Transverse colon (tissue), 4 donors: ENCODE measurements at places on chromosomes 7 and 10. TPM values are rescaled to one million over a fixed set of nuclear protein-coding genes. Genes with fewer than 3 reads are reported as not detected.
A peak's percentile ranks its signal among the peaks of the same experiment; 100 is the strongest.

DNA sequence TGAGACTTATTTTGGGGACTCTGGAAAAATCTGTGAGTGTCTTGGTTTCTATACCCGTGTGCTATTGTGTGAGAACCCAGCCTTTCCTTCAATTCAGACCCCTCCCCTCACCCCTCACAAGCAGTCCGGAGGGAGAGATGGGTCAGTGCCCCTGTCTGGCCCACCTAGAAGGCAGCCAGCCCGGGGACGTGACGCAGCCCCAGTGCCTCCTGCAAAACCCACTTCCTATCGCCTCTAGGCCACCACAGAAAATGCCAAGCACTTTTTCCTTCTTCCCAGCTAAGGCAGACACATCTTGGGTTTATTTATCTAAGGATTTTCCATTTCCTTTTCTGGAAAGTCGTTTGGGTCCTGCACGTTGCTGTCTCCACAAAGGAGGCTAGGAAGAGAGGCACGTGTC lies 11.6 kb upstream of the AQP1 start:
- H3K4me3 ChIP-seq = no peak overlapping the region
- no peak overlapping the region for H3K27ac ChIP-seq
- H3K4me1 ChIP-seq = peaks cover 13% of the 10 kb centered on the region
- no peaks in the 10 kb centered on the region for H3K27me3 ChIP-seq
- no peak for DNase-seq

DNA sequence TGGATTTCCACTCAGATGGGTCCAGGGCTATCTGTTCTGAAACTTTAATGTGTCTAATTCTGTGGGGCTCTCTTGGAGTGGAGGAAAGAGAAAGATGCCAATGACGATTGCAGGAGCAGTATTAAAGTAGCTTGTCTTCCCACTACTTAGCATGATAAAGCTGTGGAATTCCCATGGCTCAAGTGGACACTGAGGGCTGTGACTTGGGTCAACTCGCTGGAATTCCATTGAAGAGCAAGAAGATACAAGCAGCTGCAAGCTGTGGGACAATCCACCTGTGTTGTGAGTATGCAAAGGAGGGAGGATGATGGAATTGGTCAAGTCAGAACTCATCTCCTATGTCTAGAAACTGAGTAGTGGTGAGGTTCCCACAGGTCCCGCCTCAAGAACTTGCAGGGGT lies 154.2 kb upstream of the MINDY3 start:
- no peaks in the 10 kb centered on the region for H3K4me1 ChIP-seq
- no peaks in the 10 kb centered on the region for H3K36me3 ChIP-seq
- no peak overlapping the region for H3K27ac ChIP-seq

DNA sequence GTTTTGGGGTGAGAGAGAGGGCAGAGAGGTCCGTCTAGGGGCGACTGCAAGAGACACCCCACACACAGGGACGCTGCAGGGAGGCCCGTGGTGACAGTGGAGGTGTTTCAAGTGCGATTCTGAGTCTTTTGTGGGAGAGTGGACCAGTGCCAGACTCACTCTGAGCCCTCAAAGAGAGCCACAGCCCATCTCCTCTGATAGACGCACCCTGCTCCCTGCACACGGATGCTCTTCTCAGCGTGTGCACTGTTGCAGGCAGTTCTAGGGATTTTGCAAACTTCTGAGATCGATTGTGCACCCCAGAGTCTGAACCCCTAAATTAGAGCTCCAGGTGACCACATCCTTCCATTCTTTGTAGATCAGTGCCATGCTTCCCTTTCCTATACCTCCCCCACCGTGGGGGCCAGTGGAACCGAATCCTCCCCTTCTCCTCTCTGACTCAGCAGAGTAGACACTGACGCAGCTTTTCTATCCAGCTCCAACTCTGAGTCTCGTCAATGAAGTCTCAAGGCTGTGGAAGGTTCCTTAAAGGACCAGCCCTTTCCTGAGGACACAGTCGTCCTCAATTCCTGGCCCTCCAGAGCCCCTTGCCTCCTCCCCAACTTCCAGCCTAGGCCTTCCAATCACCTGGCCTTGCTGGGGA lies 83.8 kb downstream of the TMEM130 start:
- no peaks in the 10 kb centered on the region for H3K36me3 ChIP-seq
- H3K27me3 ChIP-seq = no peaks in the 10 kb centered on the region
- no peak for DNase-seq
- no peak overlapping the region for H3K27ac ChIP-seq

- H3K27me3 ChIP-seq = no peaks in the 10 kb centered on the region
- peaks cover 3% of the 10 kb centered on the region for H3K4me1 ChIP-seq
- H3K36me3 ChIP-seq = no peaks in the 10 kb centered on the region
Observed at GRCh38 chr10:6271663-6272062, 68.9 kb downstream of the PFKFB3 start.

DNA sequence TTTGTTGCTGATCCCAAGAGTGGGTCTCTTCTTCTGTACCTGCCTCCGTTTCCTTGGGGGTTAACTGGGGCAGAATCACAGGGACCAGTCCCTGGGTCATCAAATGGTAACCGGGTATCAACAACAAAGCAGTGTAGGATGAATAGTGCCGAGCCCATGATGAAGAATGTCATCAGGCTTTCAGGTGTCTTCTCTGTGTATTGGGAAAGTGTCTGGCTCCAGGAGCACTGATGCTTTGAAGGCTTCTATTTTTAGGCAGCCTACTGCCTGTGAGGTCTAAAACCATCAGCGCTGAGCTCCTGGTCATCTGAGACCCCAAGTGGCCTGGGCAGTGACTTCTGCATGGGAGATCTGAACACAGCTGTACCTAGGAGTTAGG lies 48.2 kb upstream of the SHH start:
- H3K27me3 ChIP-seq = peaks cover 25% of the 10 kb centered on the region
- no peak for DNase-seq
- H3K27ac ChIP-seq = no peak overlapping the region
- H3K4me3 ChIP-seq = no peak overlapping the region
- no peaks in the 10 kb centered on the region for H3K36me3 ChIP-seq
- H3K4me1 ChIP-seq = peaks cover 3% of the 10 kb centered on the region

- no peaks in the 10 kb centered on the region for H3K36me3 ChIP-seq
- no peaks in the 10 kb centered on the region for H3K4me1 ChIP-seq
- no peaks in the 10 kb centered on the region for H3K27me3 ChIP-seq
- no peak overlapping the region for H3K4me3 ChIP-seq
- DNase-seq = no peak
Observed at GRCh38 chr10:101451261-101451660, 97.3 kb downstream of the BTRC start.

DNA sequence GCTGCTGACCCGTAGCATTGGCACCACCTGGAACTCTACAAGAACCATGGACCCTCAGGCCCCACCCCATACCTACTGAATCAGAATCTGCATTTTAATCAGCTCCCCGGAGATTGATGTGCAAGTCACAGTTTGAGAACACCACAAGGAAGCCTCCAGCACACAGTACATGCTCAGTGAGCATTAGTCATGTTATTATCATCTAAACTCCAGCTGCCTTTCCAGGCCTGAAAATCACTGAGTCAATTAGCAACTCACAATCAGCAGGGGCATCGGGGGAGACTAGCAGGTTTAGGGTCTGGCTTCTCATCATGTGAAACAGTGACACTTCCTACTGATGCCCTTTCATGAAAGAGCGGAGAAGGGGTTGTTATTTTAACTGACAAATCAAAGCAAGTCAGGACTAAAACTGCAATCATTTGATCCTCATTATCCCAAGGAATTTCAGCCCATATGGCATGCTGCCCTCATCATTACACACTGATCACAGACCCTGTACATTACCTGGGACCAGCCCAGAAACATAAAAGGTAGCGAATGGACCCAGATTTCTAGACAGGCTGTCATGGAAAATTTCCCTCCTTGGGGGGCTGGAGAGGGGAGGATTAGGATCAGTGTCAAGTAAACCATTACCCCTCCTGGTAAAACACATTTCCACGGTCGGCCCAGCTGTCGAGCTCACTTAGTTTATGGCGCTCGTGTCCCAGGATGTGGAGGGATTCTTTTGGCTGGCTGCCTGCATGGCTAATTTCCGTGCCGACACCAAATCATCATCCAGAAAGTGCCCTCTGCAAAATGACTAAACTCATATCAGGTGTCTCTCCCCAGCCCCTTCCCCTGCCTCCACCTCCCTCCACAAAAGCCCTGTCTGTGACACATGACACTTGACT lies 122.8 kb downstream of the PRLHR start:
- H3K36me3 ChIP-seq = no peaks in the 10 kb centered on the region
- peaks cover 24% of the 10 kb centered on the region for H3K27me3 ChIP-seq
- H3K4me3 ChIP-seq = no peak overlapping the region

GRCh38 chr10:30830315-30831230 lies 201.0 kb upstream of the LYZL2 start:
- no peak for DNase-seq
- no peaks in the 10 kb centered on the region for H3K4me1 ChIP-seq
- no peak overlapping the region for H3K4me3 ChIP-seq
- H3K27me3 ChIP-seq = no peaks in the 10 kb centered on the region

Gene CDC14C
- not detected for total RNA-seq

Gene KIAA1549
- 0.37 TPM for total RNA-seq

Gene ICA1
- 79.4 TPM for total RNA-seq

Gene SUN3
- total RNA-seq = not detected

- no peak overlapping the region for H3K27ac ChIP-seq
- H3K4me3 ChIP-seq = no peak overlapping the region
- no peaks in the 10 kb centered on the region for H3K36me3 ChIP-seq
- no peaks in the 10 kb centered on the region for H3K4me1 ChIP-seq
- no peak for DNase-seq
- no peaks in the 10 kb centered on the region for H3K27me3 ChIP-seq
Observed at GRCh38 chr10:3691482-3691881, 93.5 kb downstream of the KLF6 start.

- H3K27me3 ChIP-seq = no peaks in the 10 kb centered on the region
- peaks cover 24% of the 10 kb centered on the region for H3K4me1 ChIP-seq
- peak within 1 kb of the TSS; percentile 96 for H3K4me3 ChIP-seq
- peaks cover 14% of the 10 kb centered on the region for H3K36me3 ChIP-seq
Observed at GRCh38 chr10:119103903-119104653, at the start of gene DENND10. Gene DENND10, plus strand, starts transcription at chr10:119104113. Its CDS starts 30 bp downstream, at chr10:119104143.

GRCh38 chr10:97207131-97207530 lies 21.4 kb upstream of the SLIT1 start:
- no peaks in the 10 kb centered on the region for H3K36me3 ChIP-seq
- no peaks in the 10 kb centered on the region for H3K27me3 ChIP-seq
- no peaks in the 10 kb centered on the region for H3K4me1 ChIP-seq
- H3K4me3 ChIP-seq = no peak overlapping the region
- no peak for DNase-seq
- no peak overlapping the region for H3K27ac ChIP-seq

DNA sequence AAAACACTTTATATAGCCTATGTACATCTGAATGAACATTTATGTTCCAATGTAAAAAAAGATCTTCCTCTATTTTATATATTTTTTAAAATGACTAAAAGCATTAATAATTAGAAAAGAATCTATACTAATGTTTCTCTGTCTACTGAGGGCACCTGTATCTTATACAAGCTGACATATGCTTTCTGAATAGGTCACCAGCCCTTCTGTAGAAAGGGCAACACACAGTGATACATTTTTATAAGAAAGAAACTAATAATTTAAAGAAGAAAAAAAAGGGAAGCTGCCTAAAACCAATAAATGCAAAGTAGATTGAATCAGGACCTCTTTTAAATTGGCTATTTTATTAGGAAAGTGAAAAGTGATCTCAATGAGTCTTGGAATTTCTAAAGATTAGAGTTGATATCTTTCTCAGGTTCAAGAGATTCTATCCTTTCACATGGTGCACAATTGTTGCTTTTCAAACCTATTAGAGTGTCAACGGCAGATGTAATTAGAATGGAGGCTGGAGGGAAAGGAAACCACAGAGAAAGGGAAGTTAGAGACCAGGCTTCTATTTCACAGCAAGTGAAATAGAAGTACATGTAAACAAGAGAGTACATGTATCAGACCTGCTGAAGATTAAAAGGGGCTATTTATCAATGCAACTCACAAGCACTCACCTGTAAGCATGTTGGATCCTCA lies 6.3 kb downstream of the MTPN start:
- H3K36me3 ChIP-seq = no peaks in the 10 kb centered on the region
- no peaks in the 10 kb centered on the region for H3K27me3 ChIP-seq
- H3K27ac ChIP-seq = no peak overlapping the region
- H3K4me3 ChIP-seq = no peak overlapping the region
- peaks cover 5% of the 10 kb centered on the region for H3K4me1 ChIP-seq

DNA sequence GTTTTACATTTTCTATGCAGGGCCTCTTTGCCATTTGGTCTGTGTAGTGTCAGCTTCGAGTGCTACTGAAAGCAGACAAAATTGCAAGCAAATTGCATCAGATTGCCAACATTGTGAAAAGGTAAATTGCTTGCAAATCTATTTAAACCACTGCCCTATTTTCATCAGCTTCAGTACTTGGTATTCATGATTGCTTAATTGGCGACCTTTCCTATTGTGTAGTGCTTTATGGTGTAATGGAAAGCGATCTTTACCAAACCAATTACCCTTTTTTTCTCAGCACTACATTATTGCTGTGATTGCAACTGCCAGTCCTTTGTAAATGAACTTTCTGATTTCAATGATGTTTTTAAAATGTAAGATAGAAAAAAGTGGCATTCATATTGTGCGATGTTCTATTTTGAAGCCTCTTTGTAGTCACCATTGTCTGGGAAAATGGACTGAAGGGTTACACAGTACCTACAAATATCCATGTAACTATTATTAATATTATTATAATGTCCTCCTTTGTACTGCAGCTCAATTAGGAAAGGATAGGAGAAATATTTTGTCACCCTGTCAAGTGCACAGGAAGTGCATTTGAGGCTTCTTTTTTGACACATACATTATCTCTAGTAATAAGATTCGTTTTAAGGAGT lies 177.7 kb upstream of the SP8 start:
- DNase-seq = no peak
- H3K36me3 ChIP-seq = no peaks in the 10 kb centered on the region
- H3K4me3 ChIP-seq = no peak overlapping the region
- H3K27me3 ChIP-seq = no peaks in the 10 kb centered on the region
- H3K27ac ChIP-seq = no peak overlapping the region

Gene SPDYE5
- not detected for total RNA-seq

DNA sequence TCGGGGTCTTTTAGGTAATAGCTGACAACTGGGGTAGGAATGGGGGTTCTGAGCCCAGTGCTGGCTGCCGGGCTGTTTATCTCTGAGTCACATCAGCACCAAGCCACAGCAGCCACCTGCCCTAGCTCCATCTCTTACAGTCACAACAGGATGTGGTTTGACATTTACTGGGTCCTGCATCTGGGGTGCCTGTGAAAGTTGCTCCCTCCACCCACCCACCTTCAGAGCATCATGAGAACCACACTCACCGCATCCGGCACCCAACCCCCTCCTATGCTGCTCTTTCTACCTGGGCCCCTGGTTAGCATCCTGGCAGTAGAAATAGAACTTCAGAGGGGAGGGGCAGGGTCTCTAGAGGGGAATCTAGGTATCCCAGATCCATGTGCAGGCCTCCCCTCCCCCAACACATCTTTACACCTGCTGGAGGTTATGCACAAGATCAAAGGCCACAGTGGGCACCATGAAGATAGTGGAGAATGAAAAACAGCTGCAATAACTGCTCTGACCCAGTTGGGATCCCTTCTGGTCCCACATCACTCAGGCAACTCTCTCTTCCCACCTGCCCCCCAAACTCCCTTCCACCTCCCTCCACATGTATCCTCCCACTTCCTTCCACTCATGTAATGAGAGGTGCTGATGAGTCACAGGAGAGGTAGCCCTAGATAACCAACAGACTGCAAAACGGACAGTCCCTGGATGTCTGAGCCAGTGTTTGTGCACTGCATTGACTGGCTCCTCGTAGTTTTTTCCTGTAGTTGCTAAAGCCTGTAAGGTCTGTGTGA lies 38.2 kb downstream of the PRSS2 start:
- DNase-seq = peak; percentile 77
- peak overlapping the region; percentile 49 for H3K27ac ChIP-seq
- H3K4me1 ChIP-seq = no peaks in the 10 kb centered on the region
- H3K4me3 ChIP-seq = no peak overlapping the region
- no peaks in the 10 kb centered on the region for H3K36me3 ChIP-seq
- H3K27me3 ChIP-seq = peaks cover 11% of the 10 kb centered on the region
